Activated T-helper 17 cell treated with anti-CD3 and anti-CD28 coated beads, Interleukin-2, amount 50 U/mL, for 72 hours (primary cell): ENCODE measurements at places on chromosomes 13 and 19.

DNA sequence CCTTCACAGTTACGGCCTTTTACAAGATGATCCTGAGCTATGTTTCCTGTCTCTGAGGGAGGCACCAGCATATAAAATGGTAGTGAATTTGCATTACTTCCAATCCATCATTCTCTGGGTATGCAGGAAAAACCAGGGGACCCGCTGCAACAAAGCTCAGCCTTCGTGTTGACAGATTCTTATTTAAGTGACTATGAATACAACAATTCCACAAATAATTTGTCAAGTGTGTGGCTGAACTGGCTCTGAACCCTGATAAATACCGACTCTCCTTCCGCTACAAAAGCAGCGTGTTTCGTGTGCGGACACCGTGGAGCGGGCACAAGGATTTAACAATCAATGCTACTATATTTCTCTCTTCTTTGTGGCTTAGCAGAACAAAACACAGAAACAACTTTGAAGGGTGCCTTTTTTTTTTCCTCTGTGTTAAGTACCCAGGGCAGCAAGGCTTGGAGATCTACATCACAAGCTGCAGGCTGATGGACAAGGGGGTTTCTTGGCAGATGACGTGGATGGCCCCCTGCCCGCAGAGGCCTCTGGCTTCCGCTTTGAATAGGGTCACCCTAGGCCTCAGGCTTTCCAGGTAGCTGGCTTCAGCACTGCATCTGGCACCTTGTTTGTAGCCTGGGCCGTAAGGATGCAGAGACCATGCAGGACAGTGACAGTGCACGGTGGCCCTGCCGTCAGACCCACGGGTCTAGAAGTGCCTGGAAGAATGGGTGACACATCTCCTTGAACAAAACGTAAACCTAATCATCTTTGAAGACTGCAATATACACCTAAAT lies 280.5 kb upstream of the TSHZ3 start:
- ATAC-seq, result no peak

GRCh38 chr19:50535672-50536187 lies 22.0 kb upstream of the ASPDH start:
- ATAC-seq, result no peak

DNA sequence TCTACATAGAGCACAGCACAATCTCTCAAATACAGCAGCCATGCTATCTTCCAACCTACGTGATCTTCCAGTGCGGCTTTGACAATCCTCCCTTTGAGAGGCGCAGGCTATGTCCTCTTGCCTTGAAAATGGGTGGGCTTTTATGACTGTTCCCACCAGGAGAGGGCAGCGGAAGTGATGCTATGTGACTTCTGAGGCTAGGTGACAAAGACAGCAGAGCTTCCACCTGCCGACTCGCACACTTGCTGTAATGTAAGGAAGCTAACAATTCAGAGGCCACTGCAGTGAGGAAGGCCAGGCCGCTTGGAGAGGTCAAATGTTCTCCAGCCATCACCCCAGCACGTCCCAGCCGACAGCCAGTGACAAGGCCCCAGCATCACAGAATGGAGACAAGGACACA lies 65.8 kb downstream of the MRPL57 start:
- ATAC-seq, result no peak

DNA sequence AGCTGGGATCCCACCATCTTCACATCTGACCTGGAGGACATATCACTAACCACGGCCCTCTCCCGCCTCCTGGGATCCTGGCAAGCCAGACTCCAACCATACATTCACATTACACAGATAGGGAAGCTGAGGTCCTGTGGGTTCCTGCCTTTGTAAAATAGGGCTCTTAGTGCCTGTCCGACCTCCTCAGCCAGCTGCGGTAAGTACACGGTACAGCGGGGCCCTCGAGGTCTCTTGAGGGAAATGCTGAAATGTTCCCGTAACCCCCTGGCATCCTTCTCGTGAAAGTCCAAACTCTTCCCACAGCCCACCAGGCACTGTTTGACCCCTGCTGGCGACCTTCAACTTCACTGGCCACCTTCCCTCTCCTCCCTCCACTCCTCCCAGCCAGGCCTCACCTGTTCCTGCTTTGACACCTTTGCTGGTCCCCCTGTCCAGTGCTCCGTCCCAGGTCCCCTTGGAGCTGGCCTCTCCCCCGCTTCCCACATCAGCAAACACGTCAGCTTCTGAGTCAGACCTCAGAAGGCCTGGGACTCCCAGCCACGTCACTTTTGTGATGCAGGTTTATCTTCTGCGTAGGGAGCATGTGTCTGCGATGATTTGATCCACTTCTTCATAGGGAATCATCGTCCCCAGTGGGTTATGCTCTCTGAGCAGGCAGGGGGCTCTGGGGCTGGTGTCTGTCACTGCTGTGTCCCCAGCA lies 8.8 kb upstream of the GNG7 start:
- ATAC-seq, result no peak

DNA sequence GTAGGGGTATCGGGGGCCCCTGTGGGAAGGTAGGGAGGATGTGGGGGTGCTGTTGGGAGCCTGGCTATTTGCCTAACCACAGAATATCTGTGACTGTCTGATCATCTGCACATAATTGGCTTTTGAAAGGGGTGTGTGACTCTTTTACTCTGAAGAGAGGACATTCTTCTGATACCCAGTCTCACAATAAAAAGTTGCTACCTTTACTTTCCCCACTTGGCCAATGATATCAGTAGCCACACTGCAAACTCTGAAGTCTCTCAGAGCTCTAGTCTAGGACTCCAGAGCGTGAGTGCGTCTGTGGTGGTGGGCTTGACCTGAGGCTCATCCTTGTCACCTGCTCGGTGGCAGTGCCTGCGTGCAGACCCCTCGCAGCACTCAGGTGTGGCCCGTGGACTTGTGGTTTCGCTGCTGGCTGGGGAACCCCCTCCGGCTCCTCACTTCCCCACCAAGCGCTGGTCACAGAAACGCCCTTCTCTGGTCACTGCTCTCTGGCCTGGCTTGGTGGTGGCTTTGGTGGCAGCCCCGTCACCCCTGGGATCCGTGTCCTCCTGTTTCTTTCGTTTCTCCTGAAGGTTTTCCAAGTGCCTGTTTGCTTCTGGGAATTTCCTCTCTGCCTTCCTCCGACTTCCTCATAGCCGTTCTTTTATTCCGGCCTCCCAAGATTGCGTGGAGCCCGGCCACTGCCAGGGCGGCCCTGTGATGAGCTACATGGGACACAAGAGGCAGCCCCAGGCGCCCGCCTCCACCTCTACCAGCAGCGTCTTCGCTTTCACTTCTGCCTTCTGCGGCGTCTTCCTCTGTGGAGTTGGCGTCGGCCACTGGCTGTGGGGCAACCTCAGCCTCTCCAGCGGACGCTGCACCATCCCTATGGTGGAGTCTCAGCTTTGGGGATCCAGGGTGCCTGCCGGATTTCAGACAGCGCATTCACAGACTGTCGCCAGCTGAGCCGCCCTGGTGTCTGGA lies 78.0 kb downstream of the ATP11A start:
- no peak for ATAC-seq

DNA sequence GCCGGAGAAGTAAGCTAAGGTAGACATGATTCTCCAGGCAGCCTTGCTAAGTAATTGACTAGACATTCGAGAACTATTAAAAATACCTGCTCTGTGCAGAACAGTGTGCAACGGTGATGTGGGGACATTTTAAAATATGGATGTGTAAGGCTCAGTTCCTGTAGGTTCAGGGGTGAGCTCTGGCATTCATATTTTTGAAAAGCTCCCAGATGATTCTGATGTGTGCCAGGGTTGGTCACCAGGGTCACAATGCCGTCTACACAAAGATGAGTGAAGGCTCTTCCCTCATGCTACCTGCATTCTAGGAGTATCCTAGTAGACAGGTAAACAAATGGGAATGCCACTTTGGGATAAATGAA lies 702 bp upstream of the EPSTI1 start:
- no peak for ATAC-seq

DNA sequence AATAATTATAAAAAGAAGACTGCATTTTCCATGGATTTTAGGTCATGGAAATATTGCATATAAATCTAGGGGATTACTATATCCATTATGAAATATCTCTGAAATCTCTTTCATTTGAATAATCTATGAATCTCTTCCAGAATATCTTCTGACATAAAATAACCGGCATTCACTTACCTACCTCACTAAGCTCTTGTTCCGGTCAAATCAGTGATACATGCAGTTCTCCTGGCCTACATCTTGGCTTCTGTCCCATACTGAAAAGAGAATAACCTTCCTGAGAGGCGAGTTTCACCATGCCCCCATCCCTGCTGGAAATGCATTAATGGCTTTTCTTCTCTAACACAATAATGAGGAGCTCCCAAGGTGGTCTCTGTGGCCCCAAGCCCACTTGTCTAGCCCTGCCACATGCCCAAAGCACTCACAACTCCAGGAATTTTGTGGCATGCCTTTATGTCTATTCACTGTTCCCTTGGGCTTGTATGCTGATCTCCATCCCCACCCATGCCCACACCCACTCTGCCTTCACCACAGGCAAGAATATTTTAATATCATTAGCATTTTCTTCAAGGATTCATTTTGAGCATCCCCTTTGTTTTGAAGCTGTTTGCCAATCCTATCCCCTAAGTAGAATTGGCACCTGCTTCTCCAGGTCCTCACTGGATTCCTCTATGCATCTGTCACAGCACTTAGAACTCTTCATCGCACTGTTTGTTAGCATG lies 401.6 kb downstream of the COG6 start:
- ATAC-seq, result no peak

GRCh38 chr13:106756446-106756845 lies 188.5 kb upstream of the ARGLU1 start:
- no peak for ATAC-seq

DNA sequence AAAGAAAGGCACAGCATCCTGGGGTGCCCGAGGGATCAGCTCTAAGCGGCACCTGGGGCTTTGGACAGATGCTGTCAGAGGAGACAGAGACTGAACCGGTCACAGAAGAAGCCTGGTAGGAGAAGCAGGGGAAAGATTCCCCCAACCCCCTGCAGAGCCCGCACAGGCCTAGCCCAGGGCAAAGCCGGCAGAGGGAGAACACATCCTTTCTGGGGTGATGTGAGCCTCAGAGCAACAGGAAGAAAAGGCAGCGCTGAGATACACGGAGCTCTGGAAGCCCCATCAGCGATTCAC lies 101.2 kb downstream of the CRYL1 start:
- no peak for ATAC-seq

- no peak for ATAC-seq
Measured at GRCh38 chr13:113022391-113022744, 53.4 kb downstream of the MCF2L start.

DNA sequence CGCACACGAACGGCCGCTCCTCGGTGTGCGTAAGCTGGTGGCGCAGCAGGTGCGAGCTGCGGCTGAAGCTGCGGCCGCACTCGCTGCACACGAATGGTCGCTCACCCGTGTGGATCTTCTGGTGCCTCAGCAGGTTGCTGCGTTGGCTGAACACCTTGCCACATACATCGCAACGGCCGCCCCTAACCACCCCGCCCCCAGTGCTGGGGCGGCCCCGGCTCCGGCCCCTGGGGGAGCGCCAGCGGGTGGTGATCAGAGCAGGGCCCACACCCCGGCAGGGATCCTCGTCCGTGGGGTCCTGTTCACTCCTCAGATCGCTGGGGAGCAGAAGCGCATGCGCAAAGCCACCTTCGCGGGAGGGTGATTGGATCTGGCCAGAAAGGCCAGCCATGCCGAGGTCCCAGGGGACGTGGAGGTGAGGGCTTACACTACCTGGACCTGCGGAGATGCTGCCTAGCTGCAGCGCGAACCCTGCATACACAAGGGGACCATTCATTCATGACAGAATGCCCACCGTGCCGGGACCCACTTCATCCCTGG lies 4.7 kb upstream of the UBE2M start:
- ATAC-seq, result no peak

GRCh38 chr19:934865-935479 lies 9.1 kb downstream of the ARID3A start:
- ATAC-seq, result no peak

DNA sequence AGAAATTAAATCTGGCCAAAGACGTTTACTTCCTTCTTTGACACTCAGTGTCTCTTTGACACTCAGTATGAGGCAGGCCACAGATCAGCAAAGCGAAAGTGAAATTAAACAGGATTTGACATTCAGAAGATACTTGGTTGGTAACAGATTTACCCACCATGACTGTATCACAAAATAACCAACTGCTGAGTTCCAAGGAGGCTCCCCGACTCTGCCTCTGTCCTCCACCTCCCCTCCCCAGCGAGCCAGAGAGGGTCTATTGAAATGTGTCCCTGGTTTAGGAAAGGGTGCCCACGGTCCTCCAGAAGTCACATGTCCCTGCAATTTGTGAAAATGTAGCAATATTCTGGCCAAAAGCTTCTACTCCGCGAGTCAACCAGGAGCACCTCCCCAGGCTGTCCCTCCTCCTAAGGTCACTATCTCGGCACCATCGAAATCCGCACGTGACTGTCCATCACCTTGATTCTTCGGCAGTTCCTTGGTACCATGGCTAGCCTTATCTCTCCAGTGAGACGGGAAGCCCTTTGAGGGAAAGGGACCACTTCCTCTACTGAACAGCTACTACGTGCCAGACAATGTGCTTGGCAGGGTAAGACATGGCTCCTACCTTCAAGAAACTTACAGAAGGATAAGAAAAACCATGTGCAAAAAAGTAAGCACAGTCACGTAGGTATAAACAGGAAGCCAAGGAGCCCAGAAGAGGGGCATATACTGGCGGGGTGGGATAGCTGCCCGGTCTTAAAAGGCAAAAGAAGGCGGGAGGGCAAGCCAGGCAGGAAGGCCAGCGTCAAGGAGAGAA lies 1.5 kb downstream of the N4BP2L1 start:
- ATAC-seq, result peak; percentile 56

DNA sequence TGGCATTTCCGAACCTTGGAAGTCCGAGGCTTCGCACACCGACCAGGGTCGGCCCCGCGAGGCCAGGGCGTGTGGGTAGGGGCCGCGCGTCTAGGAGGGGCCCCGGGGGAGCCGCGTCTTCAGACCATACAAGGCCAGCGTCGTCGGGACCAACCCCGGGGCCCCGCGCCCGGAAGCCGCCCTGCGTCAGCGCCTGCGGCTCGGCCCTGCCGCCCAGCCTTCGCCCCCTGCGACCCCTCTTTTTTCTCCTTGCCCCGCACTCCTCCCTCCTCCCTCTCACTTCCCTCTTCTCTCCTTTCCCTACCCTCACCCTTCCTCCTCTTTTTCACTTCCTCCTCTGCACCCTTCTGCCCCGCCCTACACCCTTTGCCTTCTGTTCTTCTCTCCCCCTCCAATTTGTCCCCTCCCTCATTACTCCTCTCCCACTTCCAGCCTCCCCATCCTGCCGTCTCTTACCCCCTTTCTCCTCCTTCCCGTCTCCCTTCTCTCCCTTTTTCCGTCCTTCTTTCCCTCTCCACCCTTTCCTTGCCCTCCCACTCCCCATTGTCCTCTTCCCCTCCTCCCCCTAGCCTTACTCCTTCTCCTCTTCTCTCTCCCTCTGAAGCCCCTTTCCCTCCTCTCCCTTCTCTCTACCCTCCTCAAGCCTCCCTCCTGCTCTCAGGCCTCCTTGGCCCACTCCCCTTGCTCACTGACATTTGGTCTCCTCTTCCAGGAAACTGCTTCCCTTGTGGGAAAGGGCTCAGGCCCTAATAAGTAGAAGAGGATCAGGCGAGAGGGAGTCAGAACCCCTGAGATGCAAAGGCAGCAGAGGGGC lies 2.2 kb upstream of the PLEKHG2 start:
- ATAC-seq, result peak; percentile 36

- peak; percentile 60 for ATAC-seq
Measured at GRCh38 chr19:47225746-47226425, 5.1 kb downstream of the BBC3 start.

GRCh38 chr13:40402931-40403431 lies 263.5 kb downstream of the FOXO1 start:
- no peak for ATAC-seq
